ENCODE measurements at places on chromosomes 2 and 18. TPM values are rescaled to one million over a fixed set of nuclear protein-coding genes. Genes with fewer than 3 reads are reported as not detected.

Gene SLC4A5
- 0.17 TPM for total RNA-seq

Gene SLC14A1
- total RNA-seq, result 0.25 TPM

Gene LOXL3
- total RNA-seq, result 1.4 TPM

- no peak for DNase-seq
These were observed 27.7 kb upstream of the SEMA4C start for GRCh38 chr2:96897491-96898134.

DNA sequence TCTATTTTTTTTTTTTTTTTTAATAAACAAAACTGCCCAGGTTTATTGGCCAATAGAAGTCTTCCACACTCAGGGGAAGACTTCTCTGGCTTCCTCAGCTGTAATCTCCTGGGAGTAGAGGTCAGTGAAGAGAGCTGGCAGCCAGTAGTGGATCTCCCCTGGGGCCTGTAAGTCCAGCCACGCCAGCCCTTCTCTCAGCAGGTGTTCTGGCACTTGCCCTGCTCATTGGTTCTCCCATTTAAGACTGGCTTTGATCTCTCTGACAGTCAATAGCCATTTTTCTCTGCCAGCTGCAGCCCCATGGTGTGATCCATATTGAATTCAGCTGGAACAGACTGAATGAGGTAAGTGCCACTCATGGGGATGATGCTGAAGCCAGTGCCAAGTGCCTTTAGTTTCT lies 170.6 kb upstream of the SPHKAP start:
- no peak for DNase-seq

DNA sequence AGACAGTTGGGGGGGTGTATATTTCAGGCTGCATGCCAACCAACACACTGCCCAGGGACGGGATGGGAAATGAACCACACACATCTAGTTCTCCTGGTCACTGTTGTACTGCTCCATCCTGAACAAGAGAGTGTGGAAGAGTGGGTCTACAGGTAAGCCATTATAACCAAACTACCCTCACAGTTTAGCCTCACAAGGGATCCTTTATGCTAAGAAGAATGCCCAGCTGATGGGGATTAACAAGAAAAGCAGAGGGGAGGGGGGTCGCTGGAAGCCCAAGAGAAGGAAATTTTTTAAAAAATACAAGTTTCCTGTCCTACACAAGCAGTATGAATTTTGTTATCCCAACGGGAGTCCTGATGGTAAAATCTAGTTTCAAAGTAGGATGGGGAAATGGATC lies 16.1 kb downstream of the SPRED2 start:
- DNase-seq, result no peak

DNA sequence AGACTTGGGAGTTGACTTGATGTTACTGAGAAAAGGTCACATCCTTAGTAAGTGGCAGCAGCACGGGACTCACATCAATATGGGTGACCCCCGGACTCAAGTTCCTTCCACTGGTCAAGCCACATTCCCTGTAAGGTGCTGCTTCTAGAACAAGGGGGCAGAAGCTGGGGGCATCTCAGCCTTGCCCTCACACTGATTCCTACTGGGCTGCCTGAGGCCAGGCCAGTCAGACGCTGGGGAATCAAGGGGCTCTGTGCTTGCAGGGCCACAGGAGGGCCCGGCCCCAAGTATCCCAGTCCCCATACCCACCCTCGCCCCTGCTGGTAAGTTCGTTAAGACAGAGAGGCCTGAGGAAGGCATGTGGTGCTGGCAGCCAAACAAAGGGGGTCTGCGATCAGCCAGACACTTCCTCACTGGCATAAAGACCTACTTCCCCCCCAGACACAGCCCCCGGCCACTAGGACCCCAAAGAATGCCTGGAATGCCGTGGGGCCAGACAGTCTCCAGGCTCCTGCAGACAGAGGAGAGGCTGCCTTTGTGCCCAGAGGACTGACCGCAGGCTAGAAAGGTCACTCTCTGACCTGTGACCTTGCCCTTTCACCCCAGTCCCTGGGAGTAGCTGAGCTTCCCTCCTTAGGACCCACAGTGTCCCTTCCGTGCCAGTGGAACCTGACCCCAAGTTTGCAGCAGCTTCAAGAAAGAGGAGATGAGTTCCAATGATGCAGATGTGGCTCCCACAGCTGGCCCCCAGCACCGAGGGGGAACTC lies 83.6 kb downstream of the HS1BP3 start:
- no peak for DNase-seq

GRCh38 chr2:158518084-158518483 lies 61.3 kb downstream of the PKP4 start:
- no peak for DNase-seq

GRCh38 chr2:110931648-110932047 lies 189.1 kb upstream of the BCL2L11 start:
- DNase-seq, result peak; percentile 72

DNA sequence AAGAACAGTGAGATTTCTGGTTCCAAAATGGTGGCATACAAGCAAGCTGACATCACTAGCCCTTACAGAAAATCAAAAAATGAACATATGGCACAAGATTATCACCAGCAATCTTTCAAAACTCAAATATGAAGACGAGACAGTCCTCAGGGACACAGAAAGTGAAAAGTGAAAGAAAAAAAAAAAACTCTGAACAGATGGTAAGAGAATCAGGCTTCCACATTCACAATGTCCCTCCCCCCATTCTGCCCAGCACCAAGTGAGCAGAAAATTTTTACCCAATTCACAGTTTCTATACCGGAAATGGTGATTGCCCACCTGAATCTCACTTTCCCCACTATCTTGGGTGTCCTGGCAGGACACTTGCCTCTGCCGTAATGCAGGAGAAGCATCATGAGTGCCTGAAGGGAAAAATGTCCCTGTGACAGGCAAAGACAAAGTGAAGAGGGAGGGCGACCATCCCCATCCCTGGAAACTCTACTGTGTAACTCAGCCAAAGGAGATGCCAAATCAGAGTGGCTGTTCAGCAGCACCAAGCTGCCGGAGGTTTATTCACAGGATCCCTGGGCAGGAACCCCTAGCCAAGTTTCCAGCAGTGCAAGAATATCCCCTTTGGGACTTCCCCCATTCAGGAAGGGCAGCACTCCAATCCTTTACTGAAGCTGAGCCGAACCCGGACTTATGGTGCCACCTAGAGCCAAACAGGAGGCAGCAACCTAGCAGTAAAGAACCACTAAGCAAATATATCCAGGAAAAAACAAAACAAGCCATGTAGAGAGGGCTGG lies 312.2 kb downstream of the LRATD1 start:
- peak; percentile 30 for DNase-seq

GRCh38 chr18:57427429-57428201 lies 7.6 kb upstream of the ONECUT2 start:
- no peak for DNase-seq

DNA sequence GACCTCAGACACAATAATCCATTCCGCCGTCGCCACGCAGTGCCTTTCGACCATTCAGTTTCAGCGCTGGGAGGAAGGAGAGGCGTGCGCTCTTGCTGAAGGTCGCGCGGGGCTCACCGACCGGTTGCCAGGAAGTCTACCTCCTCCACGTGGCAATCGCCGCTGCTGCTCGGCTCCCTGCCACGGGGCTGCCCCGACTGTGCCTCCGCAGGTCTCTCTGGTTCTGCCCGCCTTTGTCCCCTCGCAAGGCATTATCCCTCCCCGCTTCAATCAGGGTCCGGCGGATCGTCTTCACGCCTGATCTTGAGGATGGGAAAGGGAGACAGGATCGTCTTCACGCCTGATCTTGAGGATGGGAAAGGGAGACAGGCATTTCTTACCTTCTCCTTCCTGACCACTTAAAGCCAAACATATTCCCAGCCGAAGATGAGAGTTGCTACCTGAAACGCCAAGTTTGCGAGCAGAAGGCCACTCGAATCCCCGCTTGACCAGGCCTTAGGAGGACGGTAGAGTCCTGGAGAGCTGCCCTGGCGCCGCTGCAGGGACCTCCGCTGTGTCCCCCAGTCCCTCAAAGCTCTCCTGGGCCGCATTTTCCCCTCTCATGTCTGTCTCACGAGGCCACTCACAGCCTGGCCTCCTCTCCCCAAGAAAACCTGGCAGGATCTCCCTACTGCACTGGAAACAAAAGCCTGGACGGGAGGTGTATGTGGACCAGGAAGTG lies 4.3 kb upstream of the GPR45 start:
- DNase-seq, result no peak

DNA sequence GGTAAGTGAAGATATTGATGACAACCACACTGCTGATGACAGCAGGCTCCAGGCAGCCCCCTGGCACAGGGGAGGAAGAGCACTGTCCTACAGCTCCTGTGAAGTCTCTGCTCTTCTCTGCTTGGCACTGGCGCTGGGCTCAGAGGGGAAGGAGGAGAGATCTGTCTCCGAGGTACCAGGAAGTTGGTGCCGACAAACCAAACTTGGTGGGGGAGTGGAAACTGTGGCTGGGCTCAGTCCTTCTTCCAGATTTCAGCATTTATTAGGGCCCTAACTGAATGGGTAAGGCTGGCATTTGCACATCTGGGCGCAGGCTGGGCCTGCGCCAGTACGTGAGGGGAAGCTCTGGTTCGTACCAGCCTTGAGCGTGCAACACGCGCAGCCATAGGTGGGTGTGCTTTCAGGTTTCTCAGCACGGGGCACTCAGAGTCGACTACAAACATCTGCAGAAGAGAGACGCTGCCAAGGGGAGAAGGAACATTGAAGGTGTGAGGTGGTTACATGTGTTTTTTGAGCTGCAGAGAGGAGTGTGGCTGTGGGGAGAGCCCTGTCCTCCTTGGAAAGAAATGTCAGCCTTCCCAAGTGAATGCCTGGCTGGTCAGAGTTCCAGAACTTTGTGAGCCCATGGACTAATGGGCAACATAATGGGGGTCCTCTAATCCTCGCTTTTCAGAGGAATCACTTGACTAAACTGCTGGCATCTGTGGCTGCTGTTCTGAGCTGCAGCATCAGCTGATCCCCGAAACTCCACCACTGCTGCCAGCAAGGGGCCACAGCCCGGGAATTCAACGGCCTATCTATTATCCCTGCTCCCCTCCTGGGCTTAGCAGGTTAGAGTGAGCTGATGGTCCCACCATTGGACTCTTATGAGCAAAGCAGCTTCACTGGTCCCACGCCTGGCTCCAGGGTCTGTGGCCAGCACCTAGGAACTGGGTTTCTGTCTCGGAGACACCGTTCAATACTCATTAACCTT lies 55.2 kb upstream of the SEMA4C start:
- no peak for DNase-seq

- no peak for DNase-seq
These were observed 511.1 kb upstream of the ID2 start for GRCh38 chr2:8170552-8171327.

DNA sequence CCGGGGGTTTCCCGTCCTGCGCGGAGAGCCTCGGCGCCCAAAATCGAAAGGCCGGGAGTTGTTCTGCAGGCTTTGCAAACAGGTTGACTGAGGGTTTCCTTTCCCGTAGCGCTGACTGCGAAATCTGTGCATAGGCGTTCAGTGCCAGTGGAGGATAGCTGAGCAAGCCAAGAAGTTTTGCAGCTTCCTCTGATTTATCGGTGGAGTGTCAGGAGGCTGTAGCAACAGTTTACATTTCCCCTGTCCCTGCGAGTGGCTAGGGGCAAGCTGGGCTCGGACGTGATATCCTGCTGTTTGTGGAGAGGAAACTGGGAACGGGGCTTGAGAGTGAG lies 694 bp downstream of the THSD7B start:
- DNase-seq, result no peak

DNA sequence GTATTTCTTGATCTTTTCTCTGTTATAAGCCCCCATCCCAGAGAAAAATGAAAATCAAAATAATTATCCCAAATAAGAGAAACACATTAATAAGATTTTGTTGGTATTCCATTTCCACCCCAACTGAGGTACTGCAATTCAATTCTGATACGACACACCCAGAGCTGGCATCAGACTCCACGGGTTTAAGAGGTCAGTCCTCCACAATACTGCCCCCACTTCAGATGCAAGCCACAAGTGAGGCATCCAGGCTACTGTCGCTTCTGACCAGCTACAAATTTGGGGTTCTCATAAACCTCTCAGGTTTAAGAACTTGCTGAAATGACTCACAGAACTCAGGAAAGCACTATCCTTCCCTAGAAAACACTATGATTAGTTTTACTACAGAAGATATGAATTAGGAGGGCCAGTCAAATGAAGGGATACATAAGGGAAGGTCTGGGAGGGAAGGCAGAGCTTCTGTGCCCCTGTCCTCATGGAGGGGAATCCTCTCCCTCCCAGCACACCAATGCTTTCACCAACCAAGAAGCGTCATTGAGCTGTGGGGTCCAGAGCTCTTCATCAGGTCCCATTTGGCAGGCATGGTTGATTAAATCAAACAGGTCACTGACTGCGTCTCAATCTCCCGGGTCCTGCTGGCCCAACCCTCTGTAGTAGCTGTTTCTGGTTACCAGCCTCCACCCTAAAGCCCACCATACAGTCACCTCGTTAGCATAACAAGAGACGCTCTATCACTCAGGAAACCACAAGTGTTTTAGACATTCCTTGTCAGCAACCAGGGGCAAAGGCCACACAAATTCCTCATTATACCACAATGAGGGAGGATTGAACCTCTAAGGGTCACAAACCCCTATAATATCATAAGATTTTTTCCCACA lies 46.2 kb downstream of the IWS1 start:
- DNase-seq, result no peak

- DNase-seq, result no peak
These were observed 73.6 kb downstream of the LPIN2 start for GRCh38 chr18:2939317-2939716.

GRCh38 chr2:235752846-235753245 lies 259.0 kb downstream of the AGAP1 start:
- DNase-seq, result no peak

DNA sequence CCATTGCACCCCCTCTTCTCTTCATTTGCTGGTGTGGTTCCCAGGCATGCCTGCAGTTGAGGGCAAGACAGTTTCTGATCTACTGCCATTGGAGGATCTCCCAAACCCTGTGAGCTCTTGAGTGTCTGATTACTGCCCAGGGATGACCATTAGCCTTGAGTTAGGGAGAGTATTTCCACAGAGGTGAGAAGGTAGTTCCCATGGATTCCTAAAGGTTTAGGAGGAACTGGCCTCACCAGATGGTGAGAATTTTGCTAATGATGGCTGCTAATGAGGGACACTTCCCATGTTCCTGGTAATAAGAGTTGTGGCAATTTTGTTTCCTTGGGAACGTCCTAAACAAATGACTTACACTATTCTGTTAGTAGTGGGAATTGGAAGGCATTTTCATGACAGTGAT lies 42.5 kb downstream of the PTPRM start:
- no peak for DNase-seq

- DNase-seq, result no peak
These were observed 53.8 kb upstream of the ALPP start for GRCh38 chr2:232324778-232325177.

Data from foreskin keratinocyte (primary cell).